GM12878 (cell line): ENCODE measurements at places on chromosomes 1 and 21. TPM values are rescaled to one million over a fixed set of nuclear protein-coding genes. Genes with fewer than 3 reads are reported as not detected.

GRCh38 chr1:202213361-202214088 lies 19.9 kb downstream of the LGR6 start:
- no peak for DNase-seq

DNA sequence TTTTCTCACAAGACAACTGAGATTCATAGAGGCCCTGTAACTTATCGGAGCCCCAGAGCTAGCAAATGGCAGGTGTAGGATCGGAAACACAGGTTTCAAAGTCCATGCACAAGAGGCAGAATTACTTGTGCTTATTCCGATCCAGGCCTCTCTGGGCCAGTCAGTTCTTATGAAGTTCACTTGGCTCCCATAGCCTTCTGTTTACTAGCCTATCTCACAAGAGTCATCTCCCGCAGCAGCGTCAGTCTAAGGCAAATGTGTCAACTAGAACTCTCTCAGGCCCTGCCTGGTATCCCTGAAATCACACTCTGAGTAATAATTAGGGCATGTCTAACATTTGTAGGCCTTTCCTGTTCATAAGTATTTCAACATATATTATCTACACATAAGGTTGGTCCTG lies 43.3 kb downstream of the PHC2 start:
- no peak for DNase-seq

GRCh38 chr1:84156210-84156621 lies 12.1 kb downstream of the PRKACB start:
- DNase-seq: no peak

DNA sequence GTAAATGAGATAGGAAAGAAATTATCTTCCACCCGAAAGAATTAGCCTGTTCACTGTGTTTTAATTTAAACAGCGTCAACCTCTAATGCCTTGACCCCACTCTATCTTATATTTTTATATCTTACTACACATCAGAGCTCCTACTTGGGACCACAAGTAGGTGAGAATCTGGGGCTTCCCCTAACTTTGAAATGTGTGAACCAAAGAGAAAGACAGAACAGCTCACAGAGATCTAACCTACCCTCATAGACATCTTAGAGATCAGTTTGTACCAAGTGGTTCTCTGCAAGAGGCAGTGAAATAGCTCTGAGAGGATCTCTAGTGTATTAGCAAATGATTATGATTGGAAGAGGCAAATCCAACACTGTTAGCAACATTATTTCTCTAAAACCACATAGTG lies 31.0 kb upstream of the IFI16 start:
- no peak for DNase-seq

DNA sequence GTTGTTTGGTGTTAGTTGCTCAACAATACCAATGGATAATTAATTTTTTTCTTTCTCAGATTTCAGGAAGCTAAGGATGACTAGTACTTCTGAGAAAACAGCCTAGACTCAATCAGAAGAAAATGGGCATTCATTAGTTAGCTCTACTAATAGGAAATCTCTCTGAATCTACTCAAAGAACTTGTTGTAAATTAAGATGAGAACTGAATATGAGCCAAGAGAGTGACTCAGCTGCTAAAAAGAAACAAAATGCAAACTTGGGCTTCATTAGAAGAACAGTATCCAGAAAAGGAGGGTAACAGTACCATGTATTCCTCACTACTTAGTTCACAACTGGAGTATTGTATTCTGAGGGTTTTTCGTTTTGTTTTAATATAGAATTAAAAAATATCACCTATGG lies 12.5 kb downstream of the FOXJ3 start:
- no peak for DNase-seq

DNA sequence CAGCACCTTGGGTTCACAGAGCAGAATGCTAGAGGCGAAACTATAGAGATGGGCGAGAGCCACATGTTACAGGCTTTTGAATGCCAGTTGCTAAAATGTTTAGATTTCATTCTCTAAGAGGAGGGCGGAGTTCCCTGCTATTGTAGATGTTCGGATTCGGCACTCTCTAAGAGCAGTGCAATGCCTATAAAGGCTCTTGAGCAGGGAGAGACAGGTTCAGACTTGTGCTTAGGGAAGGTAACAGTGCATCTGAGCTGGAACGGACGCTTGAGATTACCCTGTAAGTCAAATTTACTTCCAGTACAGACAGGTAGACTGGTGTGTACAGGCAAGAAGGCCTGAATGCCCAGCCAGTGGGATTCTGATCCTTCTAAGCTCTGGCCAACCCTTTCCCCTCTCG lies 15.3 kb downstream of the LURAP1 start:
- DNase-seq: no peak

DNA sequence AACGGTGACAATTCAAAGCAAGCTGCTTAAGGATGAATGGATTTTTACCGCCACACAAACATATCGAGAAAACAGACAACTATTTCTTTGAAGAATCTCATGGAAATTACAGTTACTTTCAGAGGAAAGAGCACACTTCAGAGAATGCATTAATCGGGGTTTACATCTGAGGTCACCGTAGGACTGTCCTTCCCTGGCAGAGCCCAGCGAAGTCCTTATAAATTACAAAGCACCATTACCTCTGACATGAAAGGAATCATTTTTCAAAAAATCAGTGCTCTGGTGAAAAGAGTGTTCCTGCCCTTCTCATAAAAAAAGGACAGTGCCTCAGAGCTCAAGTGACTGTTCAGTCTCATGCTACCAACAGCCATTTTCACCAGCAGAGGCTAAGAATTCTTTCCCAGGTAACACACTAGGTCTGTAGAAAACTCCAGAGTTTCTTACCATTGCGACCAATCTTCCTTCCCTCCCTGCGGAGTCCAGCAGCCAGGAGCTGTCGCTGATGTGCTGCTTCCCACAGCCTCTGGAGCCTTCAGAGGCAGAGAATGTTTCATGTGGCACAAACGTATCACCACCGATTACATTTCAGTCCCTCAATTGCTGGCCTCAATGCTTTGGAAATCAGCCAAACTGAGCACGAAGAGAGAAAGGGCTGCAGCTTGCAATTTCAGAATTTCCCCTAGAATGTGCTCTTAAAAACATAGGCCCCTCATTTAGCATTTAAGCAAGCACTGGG lies 75.4 kb downstream of the PLD5 start:
- DNase-seq: no peak

DNA sequence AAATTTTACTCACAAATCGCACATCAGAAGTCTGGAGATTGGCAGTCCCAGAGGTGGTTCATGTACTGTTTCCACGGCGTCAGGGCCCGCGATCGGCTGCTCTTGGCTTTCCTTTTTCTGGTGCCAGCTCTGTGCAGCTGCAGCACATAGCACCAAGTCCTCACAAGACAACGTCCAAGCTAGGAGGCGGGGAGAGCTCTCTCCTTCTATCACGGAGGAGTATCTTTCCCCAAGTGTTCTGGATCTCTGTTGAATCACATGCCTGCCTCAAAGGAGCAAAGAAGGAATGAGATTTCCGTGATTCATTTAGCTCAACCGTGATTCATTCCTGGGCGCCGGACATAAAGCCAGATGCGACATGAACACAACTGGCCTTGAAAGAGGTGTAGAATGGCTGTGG lies 25.5 kb downstream of the MT1HL1 start:
- no peak for DNase-seq

GRCh38 chr1:111332190-111332589 lies 41.5 kb downstream of the CHIA start:
- DNase-seq: peak; percentile 46

DNA sequence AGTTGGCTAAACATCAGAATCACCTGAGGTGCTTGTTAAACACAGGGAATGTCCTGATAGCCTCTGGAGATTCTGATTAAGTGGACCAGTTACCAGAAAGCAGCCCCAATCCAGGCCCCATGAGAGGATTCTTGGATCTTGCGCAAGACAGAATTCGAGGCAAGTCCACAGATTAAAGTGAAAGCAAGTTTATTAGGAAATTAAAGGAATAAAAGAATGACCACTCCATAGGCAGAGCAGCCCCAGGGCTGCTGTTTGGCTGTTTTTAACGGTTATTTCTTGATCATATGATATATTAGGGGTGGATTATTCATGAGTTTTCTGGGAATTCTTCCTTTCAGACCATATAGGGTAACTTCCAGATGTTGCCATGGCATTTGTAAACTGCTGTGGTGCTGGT lies 176.2 kb downstream of the ROR1 start:
- DNase-seq: no peak

GRCh38 chr1:3644273-3644672 lies 5.6 kb downstream of the WRAP73 start:
- DNase-seq: no peak

- no peak for DNase-seq
These were observed 21.2 kb upstream of the ELK4 start for GRCh38 chr1:205652984-205653383.

GRCh38 chr1:203045821-203046594 lies 19.7 kb downstream of the PPFIA4 start:
- DNase-seq: no peak

- DNase-seq: no peak
These were observed 17.2 kb downstream of the PPT1 start for GRCh38 chr1:40079774-40080400.

- DNase-seq: no peak
These were observed 2.5 kb upstream of the ZBTB8A start for GRCh38 chr1:32536764-32537163.

- DNase-seq: no peak
These were observed 41.7 kb downstream of the C8B start for GRCh38 chr1:56924116-56924515.

DNA sequence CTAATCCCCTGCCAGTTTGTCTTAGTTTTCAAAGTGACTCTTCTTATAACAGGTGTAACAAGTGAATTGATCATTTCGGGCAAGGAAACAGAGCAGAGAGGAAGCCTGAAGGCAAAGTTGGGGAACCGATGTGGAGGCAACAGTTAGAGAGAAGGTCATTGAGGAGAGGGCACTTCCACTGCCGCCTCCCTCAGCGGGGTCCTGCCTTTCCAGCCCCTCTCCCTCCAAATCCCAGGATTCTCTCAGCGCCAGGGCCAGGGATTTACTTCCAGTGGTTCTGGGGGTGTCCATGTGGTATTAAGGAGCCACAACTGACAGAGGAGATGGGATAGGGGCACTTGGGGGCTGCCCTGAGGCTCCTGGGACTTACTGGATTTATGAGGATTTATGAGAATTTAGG lies 39.7 kb upstream of the PDE9A start:
- DNase-seq: no peak

DNA sequence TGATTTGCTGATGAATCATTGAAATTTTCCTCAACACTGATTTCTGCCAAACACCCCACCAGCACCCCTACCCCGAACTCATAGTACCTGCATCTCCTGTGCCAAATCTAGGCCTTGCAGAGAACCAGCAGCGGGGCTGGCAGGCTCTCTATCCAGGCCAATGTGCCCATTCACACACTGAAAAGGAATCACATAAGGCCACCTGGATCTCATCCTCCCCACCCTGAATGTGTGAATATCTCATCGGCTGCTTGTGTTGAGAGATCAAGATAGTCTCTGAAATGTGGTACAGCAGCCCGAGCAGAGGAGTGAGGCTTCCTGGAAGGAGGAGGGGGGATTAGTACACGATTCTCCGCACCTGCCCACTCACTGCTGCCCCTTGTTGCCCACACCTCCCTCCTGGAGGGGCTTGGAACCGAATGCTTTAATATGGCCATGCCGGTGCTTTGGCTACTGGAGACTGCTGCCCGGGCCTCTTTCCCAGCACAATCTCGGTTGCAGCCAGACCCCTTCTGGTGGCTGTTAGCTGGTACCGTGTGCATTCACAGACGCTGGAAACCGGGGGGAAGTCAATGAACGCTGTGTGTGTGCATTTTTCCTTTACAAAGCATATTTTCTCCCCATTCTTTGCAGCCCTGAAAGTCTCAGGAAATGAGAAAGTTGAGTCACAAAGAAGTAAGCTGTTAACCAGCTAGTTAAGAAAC lies 619.5 kb downstream of the MATN1 start:
- no peak for DNase-seq

ANXA9 gene
- not detected in 2 replicates for total RNA-seq

KAZN gene
- 4.0 and 4.7 TPM in 2 replicates for total RNA-seq

EPRS1 gene
- total RNA-seq: 124 and 126 TPM in 2 replicates

LCE1E gene
- total RNA-seq: 1.0 and 3.7 TPM in 2 replicates

HES4 gene
- total RNA-seq: 0.97 and 1.2 TPM in 2 replicates

HMCN1 gene
- 0.03 TPM in 1 of 2 replicates, not detected in the other for total RNA-seq

KPRP gene
- not detected in 2 replicates for total RNA-seq

ARV1 gene
- 23.2 and 23.7 TPM in 2 replicates for total RNA-seq

AMIGO1 gene
- total RNA-seq: 0.27 and 0.28 TPM in 2 replicates

UCK2 gene
- 70.9 and 74.0 TPM in 2 replicates for total RNA-seq

MTARC1 gene
- total RNA-seq: 0.72 TPM in 2 replicates
